Activated CD8-positive, alpha-beta T cell treated with anti-CD3 and anti-CD28 coated beads for 36 hours (primary cell): ENCODE measurements at places on chromosomes 4 and X. TPM values are rescaled to one million over a fixed set of nuclear protein-coding genes. Genes with fewer than 3 reads are reported as not detected.
A peak's percentile ranks its signal among the peaks of the same experiment; 100 is the strongest.

Gene MGAT4D
- total RNA-seq, result not detected

Gene TEX13B
- not detected for total RNA-seq

DNA sequence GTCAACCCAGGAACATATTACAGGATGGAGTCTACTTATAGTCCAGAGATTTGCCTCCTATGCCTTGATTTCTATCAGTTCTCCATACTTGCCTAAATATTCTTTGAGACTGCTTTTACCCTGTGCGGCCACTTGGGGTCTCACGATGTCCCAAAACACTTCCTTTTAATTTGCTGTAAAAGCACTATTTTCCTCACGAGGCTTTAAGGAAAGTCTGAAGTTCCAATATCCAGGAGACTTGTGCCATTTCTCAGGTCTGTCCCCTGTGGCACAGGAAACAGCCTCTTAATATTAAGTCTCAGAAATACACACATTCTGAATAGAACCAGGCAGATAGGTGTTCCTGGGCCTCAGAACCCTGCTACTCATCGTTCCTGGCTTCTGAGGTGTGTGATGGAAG lies 142.9 kb downstream of the TMEM164 start:
- peak; percentile 23 for DNase-seq

- no peak for DNase-seq
Measured at GRCh38 chrX:11363069-11363594, 69.9 kb downstream of the AMELX start.

DNA sequence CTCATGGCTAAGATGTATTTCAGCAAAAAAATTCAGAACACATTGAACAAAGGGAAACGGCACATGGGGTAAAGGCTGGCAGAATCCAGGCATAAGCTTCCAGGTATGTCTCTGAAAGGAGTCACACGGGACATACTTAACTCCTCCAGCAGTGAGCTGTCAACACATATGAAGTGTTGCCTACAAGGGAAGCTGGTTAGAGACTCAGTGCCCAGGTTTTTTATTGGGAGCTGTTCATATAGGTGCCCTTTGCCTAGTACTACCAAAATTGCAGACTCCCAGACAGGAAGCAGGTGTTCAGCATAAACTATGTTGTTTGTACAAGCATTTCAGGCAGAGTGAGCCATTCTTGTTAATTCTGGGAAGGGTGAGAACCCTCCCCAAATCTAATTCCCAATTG lies 77.4 kb upstream of the PUDP start:
- no peak for DNase-seq

DNA sequence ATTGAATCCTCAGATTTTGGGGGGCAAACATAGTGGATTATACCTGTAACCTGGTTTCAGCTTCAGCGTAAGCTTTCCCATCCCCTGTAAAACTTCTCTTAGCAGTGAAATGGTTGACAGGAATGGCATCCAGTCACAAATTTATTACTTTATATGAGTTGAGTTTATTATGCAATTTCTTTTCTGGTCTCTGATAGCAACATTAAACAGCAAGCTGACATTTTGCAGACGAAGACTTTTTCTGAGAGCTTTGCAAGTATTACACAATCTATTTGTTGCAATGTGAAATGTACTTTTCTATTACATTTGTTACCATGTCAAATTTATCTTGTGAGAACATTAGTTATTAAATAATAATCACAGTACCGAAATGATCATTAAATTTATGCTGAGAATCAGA lies 60.6 kb downstream of the GSPT2 start:
- DNase-seq, result no peak

GRCh38 chr4:30181918-30182317 lies 538.3 kb upstream of the PCDH7 start:
- DNase-seq, result no peak

GRCh38 chrX:131626681-131627296 lies 82.9 kb downstream of the OR13H1 start:
- no peak for DNase-seq

- no peak for DNase-seq
Measured at GRCh38 chr4:102335616-102336015, 9.7 kb downstream of the SLC39A8 start.

GRCh38 chrX:106976416-106976815 lies 23.6 kb downstream of the MORC4 start:
- no peak for DNase-seq

DNA sequence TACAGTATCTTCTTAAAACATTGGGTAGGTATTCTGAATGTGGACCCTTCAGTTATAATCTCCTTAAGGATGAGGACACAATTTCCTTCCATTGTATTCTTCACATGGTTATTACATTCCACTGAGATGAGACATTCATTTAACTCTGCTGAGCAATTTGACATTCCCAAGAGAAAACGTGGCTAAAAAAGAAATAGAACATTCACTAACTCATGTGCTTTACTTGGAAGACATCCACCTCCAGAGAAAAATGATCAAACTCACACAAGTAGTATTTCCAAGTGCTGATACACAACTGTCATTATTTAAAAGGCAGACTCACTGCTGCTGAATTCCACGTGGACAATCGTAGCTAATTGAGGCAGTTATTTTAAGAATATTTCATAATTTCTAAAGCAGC lies 227.9 kb upstream of the ANKRD50 start:
- DNase-seq, result no peak
